ENCODE measurements at places on chromosomes 6 and 20. TPM values are rescaled to one million over a fixed set of nuclear protein-coding genes. Genes with fewer than 3 reads are reported as not detected.
A peak's percentile ranks its signal among the peaks of the same experiment; 100 is the strongest.

GRCh38 chr20:1105599-1106194 lies 12.7 kb upstream of the PSMF1 start:
- H3K36me3 ChIP-seq = peaks cover 4% of the 10 kb centered on the region
- H3K27ac ChIP-seq = no peak overlapping the region
- peaks cover 4% of the 10 kb centered on the region for H3K4me1 ChIP-seq
- H3K27me3 ChIP-seq = peaks cover 4% of the 10 kb centered on the region
- no peak for DNase-seq

DNA sequence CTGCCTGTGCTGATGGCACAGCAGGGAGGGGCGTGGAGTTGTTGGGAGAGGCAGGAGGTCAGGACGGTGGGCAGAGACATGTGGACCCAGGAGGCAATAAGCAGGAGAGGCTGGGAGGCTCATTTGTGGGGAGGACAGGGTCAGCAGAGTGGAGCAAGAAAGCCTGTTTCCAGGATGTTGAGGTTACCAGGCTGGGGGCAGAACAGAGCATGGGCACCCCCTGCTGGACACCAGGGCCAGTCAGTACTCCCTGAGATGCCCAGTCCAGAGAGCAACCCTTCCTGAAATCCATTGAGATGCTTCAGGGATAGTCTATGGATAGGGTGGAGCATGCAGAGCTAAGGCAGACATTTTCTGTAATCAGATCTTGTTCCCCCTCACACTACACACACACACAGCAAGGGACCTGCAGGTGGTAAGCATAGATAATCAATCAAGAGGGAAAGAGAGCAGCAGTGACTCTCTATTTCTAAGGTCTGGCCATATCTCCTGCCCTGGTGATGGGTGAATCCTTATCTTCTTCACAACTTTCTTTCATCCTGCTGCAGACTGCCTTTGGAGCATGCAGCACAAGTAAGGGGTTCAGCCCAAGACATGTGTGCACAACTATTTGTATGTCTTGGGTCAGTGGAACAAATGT lies 41.7 kb downstream of the MOCS1 start:
- no peaks in the 10 kb centered on the region for H3K27me3 ChIP-seq
- H3K36me3 ChIP-seq = no peaks in the 10 kb centered on the region
- no peak overlapping the region for H3K4me3 ChIP-seq
- H3K27ac ChIP-seq = no peak overlapping the region
- DNase-seq = peak; percentile 13
- H3K4me1 ChIP-seq = no peaks in the 10 kb centered on the region

The CFAP61 gene
- total RNA-seq = not detected

- peaks cover 10% of the 10 kb centered on the region for H3K4me1 ChIP-seq
- no peaks in the 10 kb centered on the region for H3K27me3 ChIP-seq
- DNase-seq = no peak
- H3K4me3 ChIP-seq = no peak overlapping the region
- H3K36me3 ChIP-seq = peaks cover 6% of the 10 kb centered on the region
Measured at GRCh38 chr6:39923394-39923793, 10.9 kb downstream of the MOCS1 start.

The SYCP2 gene
- 2.9 TPM for total RNA-seq

The ULBP2 gene
- total RNA-seq = 0.62 TPM

DNA sequence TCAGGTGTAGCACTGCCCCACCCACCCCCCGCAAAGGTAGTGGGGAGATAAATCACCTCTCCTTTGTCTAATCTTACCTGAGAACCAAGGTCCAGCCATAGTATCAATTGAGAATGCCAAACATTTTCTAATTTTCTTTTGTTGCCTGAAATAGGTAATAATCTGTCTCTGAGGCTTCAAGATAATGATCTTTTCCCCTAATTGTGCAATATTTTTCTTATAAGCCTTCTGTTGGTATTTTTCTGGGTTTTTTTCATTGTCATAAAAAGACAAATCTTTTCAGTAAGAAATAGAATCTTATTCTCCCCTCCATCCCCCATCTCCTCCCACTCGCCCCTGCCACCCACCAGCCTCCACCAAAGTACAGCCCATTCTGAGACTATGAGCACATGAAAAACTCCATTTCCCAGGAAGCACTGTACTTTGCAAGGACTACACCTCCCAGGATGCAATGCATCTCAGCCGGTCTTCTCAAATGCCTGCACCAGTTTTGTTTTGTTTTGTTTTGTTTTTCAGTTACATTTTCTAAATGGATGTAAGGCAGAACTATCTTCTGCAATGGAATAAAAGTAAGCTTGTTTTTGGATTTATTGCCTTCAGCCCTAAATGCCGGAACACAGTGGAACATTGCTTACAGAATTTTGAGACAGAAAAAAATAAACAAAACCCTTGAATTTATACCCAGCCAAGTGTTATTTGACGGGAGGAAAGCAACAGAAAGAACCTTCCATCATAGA lies 268.0 kb downstream of the TFAP2A start:
- peak overlapping the region; percentile 58 for H3K4me3 ChIP-seq
- no peaks in the 10 kb centered on the region for H3K36me3 ChIP-seq
- H3K27ac ChIP-seq = no peak overlapping the region
- no peak for DNase-seq
- H3K4me1 ChIP-seq = peaks cover 3% of the 10 kb centered on the region

- H3K36me3 ChIP-seq = peaks cover 22% of the 10 kb centered on the region
- H3K27ac ChIP-seq = peak overlapping the region; percentile 86
- DNase-seq = peak; percentile 71
- H3K27me3 ChIP-seq = no peaks in the 10 kb centered on the region
- peaks cover 31% of the 10 kb centered on the region for H3K4me1 ChIP-seq
Measured at GRCh38 chr6:13375360-13375878, 47.1 kb upstream of the TBC1D7 start.

The GPR63 gene
- 0.85 TPM for total RNA-seq

DNA sequence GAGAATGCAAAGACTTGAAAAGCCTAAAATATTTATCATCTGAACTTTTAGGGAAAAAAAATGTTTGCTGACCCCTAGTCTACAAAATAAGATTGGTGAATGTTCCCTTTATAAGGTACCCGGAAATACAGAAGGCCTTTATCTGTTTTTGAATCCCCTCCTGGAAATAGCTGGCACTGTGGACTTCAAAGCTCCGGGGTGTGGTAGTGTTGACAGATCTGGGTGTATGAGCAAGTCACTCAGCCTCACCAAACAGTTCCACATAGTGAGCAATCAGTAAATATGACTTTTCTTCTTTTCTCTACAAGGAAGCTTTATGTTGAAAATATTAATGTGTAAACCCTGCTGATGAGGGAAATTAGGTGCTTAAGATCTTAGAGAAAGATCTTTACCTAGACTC lies 29.2 kb upstream of the HTR1B start:
- H3K4me3 ChIP-seq = no peak overlapping the region
- no peaks in the 10 kb centered on the region for H3K36me3 ChIP-seq

DNA sequence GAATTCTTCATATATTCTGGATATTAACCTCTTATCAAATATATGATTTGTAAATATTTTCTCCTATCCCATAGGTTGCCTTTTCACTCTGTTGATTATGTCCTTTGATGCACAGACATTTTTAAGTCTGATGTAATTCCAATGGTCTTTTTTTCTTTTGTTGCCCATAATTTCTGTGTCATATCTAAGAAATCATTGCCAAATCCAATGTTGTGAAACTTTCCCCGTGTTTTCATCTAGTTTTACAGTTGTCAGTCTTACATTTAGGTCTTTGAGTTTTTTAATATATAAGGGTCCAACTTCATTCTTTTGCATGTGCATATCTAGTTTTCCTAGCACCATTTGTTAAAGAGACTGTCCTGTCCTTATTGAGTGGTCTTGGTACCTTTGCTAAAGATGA lies 111.5 kb downstream of the SESN1 start:
- no peaks in the 10 kb centered on the region for H3K4me1 ChIP-seq
- H3K27me3 ChIP-seq = no peaks in the 10 kb centered on the region
- H3K36me3 ChIP-seq = peaks cover 13% of the 10 kb centered on the region
- no peak for DNase-seq
- H3K27ac ChIP-seq = no peak overlapping the region

GRCh38 chr6:12577124-12577850 lies 139.3 kb upstream of the PHACTR1 start:
- no peaks in the 10 kb centered on the region for H3K36me3 ChIP-seq
- H3K27me3 ChIP-seq = no peaks in the 10 kb centered on the region
- DNase-seq = no peak
- H3K27ac ChIP-seq = no peak overlapping the region

DNA sequence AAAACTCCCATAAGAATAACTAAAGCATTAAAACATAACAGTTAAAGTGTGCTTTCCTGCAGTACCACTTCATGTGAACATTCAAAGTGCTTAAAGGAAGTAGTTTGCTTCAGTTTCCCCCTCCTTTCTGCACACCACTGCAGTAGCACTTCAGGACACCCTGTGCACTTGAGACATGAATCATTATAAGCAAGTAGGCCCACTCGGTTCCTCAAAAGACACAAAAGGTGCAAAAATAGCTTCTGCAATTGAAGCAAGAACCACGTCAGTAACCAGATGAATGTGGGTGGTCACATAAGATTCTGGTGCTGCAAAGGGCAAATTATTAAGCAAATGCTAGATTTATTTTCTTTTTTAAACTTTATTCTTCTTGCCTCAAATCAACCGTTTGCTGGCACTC lies 160.6 kb downstream of the HIVEP2 start:
- peak; percentile 26 for DNase-seq
- H3K4me3 ChIP-seq = peak overlapping the region; percentile 62
- H3K27ac ChIP-seq = peak overlapping the region; percentile 96
- H3K36me3 ChIP-seq = peaks cover 54% of the 10 kb centered on the region
- no peaks in the 10 kb centered on the region for H3K27me3 ChIP-seq

DNA sequence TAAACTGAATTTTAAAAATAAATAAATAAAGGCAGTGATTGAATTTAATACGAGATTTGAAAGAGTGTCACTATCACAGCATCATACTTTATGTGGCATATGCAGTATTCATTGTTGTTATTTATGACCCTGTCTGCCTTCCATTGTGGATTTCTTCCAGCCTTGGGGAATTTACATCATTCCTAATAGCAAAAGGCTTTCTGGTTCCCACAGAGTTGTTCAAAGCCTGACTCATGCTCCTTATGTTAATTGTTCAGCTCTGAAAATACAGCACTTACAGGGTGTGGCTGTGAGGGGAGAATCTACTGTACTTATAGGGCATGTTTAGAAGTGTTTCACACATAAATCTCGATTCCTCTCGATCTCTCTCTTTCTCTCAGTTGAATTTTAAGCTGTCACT lies 54.4 kb downstream of the JAG1 start:
- H3K27me3 ChIP-seq = no peaks in the 10 kb centered on the region
- no peak overlapping the region for H3K27ac ChIP-seq
- H3K4me3 ChIP-seq = no peak overlapping the region
- no peaks in the 10 kb centered on the region for H3K4me1 ChIP-seq
- peaks cover 39% of the 10 kb centered on the region for H3K36me3 ChIP-seq

GRCh38 chr20:50048420-50049166 lies 64.4 kb downstream of the UBE2V1 start:
- peaks cover 9% of the 10 kb centered on the region for H3K27me3 ChIP-seq
- H3K4me3 ChIP-seq = no peak overlapping the region
- H3K27ac ChIP-seq = no peak overlapping the region
- DNase-seq = peak; percentile 43

GRCh38 chr20:3013771-3014170 lies 29.7 kb upstream of the GNRH2 start:
- H3K27ac ChIP-seq = no peak overlapping the region
- H3K36me3 ChIP-seq = peaks cover 31% of the 10 kb centered on the region

The RAMACL gene
- 0.21 TPM for total RNA-seq

DNA sequence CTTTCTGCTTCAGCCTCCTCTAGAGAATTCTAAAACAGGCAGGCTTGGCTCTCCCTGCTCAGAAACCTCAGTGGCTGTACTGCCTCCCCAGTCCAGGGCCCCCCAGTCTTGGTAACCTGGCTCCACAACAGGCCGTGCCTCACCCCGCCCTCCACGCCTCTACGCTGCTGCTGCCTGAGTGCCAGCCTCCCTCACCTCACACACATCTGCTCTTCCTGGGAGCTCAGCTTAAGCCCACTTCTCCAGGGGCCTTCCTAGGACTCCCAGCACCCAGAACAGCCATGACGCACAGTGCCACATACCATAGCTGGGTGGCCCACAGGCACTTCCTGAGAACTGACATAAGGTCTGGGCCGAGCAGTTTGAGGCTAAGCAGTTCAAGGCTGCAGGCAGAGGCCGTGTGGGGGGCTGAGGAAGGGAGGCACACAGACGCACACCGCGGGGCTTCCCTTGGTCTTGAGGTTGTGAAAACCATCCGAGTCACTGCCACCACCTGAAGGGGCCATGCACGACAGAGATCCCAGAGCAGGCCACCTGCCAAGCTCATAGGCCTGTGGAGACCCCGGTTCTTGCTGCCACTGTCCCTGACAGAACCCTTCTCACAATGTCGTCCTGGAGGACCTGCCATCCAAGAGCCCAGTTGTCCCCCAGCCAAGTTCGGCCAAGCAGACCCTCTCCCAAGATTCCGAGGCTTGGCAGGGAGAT lies 42.6 kb downstream of the DSTN start:
- no peaks in the 10 kb centered on the region for H3K27me3 ChIP-seq
- no peak overlapping the region for H3K4me3 ChIP-seq
- peaks cover 29% of the 10 kb centered on the region for H3K4me1 ChIP-seq
- DNase-seq = peak; percentile 33

The DOK5 gene
- total RNA-seq = 4.1 TPM
